ENCODE measurements at places on chromosomes 7 and 10. TPM values are rescaled to one million over a fixed set of nuclear protein-coding genes. Genes with fewer than 3 reads are reported as not detected.

GRCh38 chr10:114631090-114631665 is 26.9 kb downstream of the ABLIM1 start:
- DNase-seq: no peak

GRCh38 chr10:14611968-14612693 is 162.6 kb downstream of the FAM107B start:
- no peak for DNase-seq

GRCh38 chr10:113808168-113808567 is 45.7 kb downstream of the DCLRE1A start:
- no peak for DNase-seq

GRCh38 chr7:47300472-47301104 is 281.3 kb downstream of the TNS3 start:
- no peak for DNase-seq

DNA sequence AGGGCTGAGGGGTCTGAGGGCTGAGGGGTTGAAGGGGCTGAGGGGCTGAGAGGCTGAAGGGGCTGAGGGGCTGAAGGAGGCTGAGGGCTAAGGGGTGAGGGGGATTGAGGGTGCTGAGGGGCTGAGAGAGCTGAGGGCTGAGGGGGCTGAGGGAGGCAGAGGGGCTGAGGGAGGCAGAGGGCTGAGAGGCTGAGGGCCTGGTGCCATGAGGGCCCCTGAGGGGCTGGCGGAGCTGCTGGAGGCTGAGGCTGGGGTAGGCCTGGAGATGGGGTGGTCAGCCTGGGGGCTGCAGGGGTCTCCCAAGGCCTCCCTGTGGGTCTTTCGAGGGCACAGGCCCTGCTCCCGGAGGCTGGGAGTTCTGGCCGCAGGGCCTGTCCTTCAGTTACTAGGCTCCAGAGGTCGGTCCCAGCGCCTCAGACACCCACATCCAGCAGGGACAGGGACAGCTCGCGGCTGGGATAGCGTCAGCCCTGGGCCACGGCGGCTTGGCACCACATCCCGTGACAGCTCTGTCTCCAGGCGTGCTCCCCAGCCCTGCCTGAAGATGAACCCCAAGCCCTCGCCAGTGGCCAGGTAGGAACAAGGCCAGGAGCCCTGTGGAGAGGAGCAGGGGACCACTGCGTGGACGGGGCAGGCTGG is 16.9 kb downstream of the MYO1G start:
- DNase-seq: no peak

- DNase-seq: no peak
Observed at GRCh38 chr10:44030132-44030531, 354.8 kb downstream of the CXCL12 start.

DNA sequence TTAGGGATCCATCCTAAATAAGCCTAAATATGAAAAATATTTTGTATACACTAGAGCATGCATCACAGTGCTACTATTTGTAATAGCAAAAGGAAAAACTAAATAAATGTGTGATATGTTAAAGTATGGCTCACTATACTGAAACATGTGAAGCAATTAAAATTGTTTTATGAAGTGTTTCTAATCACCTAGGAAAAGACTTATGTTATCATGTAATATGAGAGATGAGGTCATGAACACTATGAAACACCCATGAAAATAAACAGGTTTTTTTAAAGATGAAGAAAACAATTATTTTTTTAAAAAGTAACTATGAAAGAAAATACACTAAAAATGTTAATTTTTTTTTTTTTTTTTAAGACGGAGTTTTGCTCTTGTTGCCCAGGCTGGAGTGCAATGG is 16.8 kb upstream of the ARHGAP12 start:
- DNase-seq: no peak

GRCh38 chr10:2878818-2879217 is 188.5 kb upstream of the PFKP start:
- no peak for DNase-seq

DNA sequence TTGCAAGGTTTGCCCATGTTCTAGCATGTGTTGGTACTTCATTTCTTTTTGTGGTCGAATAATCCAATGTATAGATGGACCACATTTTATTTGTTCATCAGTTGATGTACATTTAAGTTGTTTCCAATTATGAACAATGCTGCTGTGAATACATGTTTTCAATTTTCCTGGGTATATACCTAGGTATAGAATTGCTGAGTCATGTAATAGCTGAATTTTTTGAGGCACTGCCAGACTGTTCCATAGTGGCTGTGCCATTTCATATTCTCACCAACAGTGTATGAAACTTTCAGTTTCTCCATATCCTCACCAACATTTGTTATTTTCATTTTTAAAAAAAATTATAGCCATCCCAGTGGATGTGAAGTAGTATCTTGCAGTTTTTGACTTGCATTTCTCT is 90.5 kb downstream of the EZH2 start:
- DNase-seq: no peak

- peak; percentile 80 for DNase-seq
Observed at GRCh38 chr10:79929409-79929904, 19.4 kb downstream of the SFTPD start.

DNA sequence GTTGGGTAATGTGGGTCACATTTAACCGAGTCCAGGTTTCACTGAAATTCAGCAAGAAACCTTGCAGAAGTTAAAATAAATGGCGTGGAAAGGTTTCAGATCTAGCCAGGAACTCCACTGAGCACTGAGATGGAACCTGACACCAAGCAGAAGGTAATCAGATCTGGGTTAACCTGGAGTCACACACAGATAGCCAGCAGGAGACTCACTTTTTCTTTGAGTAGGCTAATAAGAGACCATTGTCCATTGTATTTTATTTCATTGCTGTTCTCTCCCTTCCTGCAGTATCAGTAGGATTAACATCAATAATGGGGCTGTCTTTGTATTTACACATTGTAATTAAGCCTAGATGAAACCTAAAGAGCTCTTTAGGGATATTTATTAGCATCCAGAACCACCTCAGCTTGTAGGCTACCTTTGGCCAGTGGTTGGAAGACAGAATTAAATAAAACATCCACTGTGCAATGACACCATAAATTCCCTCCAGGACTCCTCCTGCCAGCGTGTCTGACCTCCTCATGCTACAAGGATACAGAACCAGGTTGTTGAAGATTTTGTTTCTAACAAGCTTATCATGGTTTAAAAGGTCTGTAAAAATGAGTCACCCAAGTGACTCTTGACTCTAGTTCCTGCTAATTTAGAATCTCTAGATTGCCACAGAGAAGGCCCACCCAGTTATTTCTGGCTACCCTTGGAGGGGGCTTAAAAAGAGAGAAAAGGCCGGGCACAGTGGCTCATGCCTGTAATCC is 151.1 kb downstream of the SORCS1 start:
- no peak for DNase-seq

GRCh38 chr7:138926241-138926612 is 55.0 kb downstream of the KIAA1549 start:
- no peak for DNase-seq

DNA sequence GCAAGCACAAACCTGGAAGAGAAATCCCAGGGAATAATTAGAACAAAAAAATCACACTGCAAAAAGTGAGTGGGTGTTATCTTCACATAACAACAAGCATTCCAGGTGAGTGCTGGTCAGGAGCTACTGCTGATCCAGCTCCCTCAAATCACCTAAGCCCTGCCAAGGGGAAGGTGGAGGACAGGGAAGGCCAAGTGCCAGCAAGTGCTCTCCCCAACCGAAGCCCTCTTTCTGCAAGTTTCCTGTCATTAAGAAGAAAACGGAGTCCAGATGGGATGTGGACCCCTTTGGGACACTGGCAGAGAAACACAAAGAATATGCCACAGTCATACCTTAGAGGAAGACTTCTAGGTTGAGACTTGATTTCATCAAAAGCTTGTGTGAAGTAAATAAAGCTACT is 933.0 kb upstream of the ZNF722 start:
- DNase-seq: no peak

DNA sequence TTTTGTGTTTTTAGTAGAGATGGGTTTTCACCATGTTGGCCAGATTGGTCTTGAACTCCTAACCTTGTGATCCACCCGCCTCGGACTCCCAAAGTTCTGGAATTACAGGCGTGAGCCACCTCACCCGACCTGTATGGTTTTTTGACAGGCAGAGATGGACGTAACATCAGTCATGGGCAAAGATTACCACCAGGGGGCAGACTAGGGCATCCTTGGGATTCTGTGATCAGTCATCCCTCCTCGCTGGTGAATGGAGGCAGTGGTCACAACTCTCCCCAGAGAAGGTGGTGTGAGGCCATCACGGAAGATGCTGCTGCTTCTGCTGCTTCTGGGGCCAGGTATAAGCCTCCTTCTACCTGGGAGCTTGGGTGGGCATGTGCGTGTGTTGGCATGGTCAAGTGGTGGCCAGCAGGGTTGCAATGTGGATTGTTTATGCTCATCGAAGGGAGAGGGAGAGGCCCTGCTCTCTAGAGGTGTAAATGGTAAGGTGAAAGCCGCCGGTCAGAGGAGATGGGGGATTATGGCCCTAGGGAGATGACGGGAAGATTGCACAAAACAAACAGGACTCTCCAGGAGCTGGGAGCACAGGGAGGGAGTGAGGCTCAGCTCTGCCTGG is 122.7 kb upstream of the PRSS1 start:
- DNase-seq: peak; percentile 67

GRCh38 chr7:111145472-111145871 is 54.5 kb downstream of the LRRN3 start:
- no peak for DNase-seq

DNA sequence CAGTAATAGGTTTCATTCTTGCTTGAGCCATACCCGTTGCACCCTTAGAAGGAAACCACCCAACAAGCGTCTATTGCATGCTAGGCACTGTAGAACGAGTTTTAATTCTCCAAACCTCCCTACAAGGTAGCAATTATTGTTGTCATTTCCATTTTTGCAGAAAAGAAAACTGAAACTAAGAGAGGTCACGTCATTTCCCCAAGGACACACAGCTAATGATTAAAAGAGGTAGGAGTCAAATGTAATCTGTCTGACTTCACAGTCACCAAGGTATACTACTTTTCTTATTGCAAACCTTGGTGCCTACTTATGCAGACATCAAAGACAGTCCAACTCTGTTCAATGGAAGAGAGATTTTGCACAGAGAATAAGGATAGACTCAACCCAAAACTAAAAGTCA is 49.1 kb upstream of the C1QL3 start:
- no peak for DNase-seq

GRCh38 chr7:1703441-1703840 is 33.4 kb downstream of the ELFN1 start:
- DNase-seq: peak; percentile 28

DNA sequence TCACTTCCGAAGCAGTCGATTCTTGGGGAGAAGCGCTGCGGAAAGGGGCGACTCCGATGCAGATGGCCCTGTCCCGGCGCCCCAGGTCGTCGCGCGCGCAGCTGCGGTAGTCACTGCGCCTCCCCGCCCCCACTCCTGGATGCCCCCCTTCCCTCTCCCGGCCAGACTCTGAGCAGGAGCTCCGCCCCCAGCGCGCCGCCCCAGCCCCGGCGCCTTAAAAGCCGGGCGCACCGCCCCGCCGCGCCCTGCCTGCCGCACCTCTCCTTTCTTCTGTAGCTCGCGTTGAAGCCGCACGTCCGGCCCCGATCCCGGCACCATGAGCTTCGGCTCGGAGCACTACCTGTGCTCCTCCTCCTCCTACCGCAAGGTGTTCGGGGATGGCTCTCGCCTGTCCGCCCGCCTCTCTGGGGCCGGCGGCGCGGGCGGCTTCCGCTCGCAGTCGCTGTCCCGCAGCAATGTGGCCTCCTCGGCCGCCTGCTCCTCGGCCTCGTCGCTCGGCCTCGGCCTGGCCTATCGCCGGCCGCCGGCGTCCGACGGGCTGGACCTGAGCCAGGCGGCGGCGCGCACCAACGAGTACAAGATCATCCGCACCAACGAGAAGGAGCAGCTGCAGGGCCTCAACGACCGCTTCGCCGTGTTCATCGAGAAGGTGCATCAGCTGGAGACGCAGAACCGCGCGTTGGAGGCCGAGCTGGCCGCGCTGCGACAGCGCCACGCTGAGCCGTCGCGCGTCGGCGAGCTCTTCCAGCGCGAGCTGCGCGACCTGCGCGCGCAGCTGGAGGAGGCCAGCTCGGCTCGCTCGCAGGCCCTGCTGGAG is at the start of gene INA:
TSS of gene INA (plus strand) at position 243 of the 817 bp plus-strand sequence. CDS start at position 317, 74 bp downstream.
- DNase-seq: no peak

DNA sequence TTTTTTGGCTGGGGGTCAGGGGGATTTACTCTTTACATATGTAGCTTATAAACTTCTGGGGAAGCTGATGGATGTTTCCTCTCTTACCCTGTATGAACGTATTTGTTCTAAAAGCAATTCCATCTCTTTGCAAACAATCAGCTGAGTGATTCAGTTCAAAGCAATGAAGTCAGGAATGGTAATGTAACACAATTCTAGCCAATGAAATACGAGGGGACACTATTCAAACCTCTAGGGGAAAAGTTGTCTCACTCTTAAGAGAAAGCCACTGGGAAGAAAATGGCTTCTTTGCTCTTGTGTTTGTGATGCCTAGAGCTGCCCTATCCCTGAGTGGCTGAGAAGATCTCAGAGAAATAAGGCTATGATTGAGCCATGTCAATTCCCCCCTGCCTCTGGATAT is 134.8 kb upstream of the SEMA3C start:
- DNase-seq: no peak

GRCh38 chr10:73910401-73910763 is 550 bp upstream of the PLAU start:
- no peak for DNase-seq

GRCh38 chr10:77819210-77820112 is 107.1 kb downstream of the DLG5 start:
- DNase-seq: no peak

DNA sequence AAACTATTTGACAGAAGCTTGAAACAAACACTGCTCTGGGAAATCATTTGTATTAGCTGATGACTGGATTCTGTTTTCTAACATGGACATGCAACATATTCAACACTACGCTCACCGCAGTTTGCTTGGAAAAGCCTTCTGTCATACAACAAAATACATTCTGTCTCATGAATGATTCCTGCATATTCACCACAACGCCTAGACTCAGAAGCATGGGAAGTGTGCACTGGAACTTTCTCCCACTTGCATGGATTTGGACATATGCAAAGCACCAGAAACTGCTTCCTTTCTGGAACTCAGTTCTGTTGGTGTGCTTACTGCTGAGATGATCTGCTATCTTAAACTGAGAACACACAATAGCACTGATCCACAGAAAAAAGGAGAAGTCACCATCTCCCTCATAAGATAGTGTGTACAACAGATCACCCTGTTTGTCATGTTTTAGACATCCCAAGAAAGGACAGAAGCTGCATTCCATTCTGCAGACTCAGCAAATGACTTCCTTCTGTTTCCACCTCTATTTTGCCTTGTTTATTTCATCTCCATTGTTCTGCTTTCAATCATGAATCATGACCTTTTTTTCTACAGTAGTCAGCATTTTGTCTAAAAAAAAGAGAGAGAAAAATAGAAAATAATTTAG is 115.8 kb downstream of the HTR7 start:
- no peak for DNase-seq

DNA sequence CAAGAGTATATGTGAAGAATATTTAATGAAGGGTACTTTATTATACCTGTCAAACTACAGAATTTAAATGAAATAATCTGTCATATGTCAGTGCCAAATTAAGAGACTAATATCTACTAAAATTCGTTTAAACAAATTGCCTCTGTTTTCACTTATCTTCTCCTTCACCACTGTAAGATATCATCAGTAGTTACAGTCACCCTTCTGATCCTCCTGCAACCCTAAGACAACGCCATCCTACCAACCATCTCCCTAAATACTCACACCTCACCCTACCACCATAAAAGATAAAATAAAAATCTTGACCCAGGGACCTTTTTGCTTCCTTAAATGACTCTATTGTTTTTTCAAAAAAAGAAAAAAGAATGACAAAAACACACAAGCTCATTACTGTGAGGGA is 20.8 kb downstream of the EZH2 start:
- DNase-seq: no peak

FKBP6 gene
- total RNA-seq: not detected

CH25H gene
- total RNA-seq: 1.7 TPM

ZNF853 gene
- total RNA-seq: 12.2 TPM

PRPS1L1 gene
- total RNA-seq: not detected

SLC26A3 gene
- 0.11 TPM for total RNA-seq

ETV1 gene
- total RNA-seq: 5.3 TPM

LOXL4 gene
- total RNA-seq: 3.7 TPM

All from ascending aorta (tissue), 2 donors.